ENCODE measurements at places on chromosomes 3 and 15. TPM values are rescaled to one million over a fixed set of nuclear protein-coding genes. Genes with fewer than 3 reads are reported as not detected.

GRCh38 chr15:65569728-65570127 lies 39.5 kb downstream of the HACD3 start:
- DNase-seq, result no peak

- DNase-seq, result peak; percentile 52
Measured at GRCh38 chr3:128698211-128699047, 27.6 kb upstream of the RAB7A start.

- DNase-seq, result no peak
Measured at GRCh38 chr15:67794832-67795574, 30.3 kb upstream of the SKOR1 start.

GRCh38 chr15:28900041-28900891 lies 14.5 kb downstream of the APBA2 start:
- DNase-seq, result no peak

GRCh38 chr3:14253022-14253706 lies 74.5 kb downstream of the LSM3 start:
- no peak for DNase-seq

- no peak for DNase-seq
Measured at GRCh38 chr3:133934996-133935842, 39.5 kb upstream of the RAB6B start.

DNA sequence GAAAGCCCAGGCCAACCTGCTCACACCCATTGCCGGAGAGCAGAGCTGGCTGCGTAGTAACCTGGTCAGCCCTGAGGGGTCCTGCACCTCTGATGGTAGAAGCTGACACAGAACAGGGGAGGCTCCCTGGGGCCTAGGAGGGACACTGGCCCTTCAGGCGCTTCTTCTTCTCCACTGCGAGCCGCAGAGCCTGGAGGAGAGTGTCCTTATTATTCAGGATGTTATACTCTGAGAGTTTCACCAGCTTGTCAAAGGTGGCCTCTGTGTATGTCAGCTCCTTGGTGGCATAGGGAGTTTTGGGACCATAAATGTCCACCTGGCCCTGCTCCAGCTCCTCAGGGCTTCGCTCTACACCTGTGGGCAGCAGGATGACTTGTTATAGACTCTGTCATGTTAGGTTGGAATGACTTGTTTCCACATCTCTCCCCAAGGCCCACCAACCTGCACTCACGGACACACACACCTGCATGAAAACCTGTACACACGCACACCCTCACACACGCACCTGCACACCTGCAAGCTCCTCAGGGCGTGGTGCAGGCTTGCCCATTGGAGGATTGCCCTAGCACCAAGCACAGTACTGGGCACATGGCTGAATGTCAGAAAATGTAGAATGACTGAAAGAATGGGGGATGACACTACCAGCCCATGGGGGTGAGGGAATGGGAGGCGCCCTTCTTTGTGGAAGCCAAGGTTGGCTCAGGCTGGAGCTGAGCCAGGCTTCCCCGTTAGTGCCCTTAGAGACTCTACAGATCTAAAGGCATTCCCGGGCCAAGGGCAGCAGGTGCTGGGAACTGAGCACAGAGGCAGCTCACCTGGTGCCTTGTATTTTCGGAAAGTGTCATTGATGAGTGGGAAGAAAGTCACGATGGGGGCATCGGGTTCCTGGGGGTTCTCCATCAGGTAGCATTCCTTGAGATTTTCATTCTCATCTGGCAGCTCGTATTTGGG lies 11.5 kb upstream of the EHD4 start:
- no peak for DNase-seq

EDC3 gene
- polyA plus RNA-seq, result 23.4 TPM

SLC2A2 gene
- not detected for polyA plus RNA-seq

STAC gene
- 2.8 TPM for polyA plus RNA-seq
